Fibroblast of lung (primary cell): ENCODE measurements at places on chromosomes 2 and 18.

DNA sequence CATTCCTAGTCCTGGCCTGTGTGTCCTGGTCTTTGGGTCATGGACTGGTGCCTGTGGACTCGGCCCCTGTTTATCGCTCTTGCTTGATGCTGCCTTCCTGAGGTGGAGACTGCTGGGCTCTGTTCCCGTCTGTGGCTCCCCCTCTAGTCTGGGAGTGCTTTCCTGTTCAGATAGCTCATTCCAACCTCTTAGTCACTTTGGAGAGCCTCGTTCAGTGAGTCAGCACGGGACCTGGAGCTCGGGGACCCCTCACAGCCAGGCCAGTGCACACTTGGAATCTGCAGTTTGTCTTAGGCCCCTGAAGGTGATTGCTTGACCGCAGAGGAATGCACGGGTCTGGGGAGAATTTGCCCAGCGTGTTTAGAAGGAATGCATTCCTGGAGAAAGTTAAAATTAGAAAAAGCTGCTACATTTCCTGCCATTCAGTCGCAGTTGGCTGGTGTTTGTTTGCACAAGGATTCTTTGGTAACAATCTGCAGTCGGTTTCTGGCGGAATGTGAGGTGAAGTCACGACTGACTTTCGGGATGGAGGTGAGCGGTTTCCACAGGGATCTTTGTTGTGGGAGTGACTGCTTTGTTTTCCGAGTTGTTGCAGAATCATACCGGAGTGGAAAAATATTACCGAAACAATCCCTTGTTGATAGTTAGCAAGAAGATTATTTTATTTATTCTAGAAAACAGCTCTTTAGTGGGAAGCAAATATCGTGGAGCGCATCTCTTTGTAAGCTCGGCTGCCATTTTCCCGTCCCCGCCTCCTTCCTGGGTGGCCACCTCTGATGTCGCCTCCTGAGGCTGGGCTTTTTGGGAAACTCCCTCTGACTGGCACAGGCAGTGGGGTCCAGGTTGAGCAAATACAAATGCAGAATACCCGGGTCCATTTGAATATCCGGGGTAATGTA lies 29.6 kb downstream of the SH3BP4 start:
- peak; percentile 100 for DNase-seq

- DNase-seq, result no peak
Observed at GRCh38 chr2:231290321-231291015, 92.0 kb downstream of the ARMC9 start.

DNA sequence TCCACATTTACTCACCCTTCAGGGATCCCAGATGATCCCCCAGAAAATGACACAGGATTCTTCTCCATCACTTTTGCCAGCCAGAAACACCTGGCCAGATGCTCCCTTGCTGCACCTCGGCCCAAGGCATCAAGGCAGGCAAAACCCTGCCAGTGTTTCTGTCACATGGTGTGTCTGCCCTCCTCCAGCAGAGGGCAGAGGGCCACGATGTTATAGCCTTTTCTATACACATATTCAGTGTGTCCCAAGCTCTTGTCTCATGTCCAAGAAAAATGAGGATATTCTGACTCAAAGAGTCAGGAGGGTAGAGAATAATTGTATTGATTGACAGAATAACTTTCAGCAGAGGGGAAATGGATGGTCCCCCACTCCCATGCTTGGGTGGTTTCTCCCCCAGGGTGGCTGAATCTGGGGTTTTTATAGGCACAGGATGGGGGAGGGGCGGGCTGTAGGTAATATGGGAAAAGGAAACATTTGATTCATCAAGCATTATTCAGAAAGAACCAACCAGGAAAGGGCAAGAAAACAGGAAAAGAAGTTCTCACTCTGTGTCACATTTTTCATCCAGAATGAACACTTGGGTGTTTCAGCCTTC lies 933.9 kb downstream of the TRIB2 start:
- DNase-seq, result no peak

GRCh38 chr2:22673529-22673928 lies 711.5 kb upstream of the KLHL29 start:
- no peak for DNase-seq

GRCh38 chr2:166337932-166338331 lies 37.8 kb downstream of the SCN9A start:
- no peak for DNase-seq

DNA sequence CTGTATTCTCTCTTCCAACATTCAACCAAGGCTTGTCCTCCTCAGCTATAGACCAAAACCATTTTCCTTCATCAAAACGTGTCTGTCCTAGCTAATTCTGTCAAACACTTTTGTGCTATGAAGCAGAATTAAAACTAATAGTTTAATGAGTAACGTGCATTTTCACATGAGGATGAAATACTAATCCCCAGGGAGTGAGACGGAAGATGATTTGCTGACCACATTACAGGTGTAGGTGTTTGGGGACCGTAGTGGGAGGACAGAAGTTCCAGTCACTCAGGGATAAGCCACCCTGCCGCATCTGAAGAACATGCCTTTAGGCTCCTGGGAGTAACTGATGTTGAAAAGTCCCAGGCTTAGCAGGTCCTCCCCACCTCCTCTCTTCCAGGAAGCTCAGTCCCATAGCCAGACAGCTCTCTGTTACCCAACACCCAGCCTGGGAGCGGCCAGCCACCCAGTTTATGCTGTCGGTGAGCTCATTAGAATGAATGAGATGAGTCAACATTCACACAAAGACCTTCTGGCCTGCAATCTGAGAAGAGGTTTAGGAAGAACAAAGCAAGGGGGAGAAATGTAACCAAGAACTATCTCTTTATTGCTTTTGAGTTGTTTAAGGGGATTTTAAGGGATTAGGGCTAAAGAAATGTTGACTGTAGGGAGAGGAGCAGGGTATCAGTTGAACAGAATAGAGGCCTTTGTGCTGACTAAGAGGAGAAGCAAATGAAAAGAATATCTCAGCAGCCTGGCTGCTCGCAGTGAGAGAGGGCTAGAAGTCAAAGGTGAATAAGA lies 122.5 kb downstream of the FOXI3 start:
- no peak for DNase-seq

GRCh38 chr2:206096876-206097275 lies 10.9 kb upstream of the INO80D start:
- DNase-seq, result no peak

GRCh38 chr18:5892823-5893431 lies 2.4 kb downstream of the TMEM200C start:
- no peak for DNase-seq

DNA sequence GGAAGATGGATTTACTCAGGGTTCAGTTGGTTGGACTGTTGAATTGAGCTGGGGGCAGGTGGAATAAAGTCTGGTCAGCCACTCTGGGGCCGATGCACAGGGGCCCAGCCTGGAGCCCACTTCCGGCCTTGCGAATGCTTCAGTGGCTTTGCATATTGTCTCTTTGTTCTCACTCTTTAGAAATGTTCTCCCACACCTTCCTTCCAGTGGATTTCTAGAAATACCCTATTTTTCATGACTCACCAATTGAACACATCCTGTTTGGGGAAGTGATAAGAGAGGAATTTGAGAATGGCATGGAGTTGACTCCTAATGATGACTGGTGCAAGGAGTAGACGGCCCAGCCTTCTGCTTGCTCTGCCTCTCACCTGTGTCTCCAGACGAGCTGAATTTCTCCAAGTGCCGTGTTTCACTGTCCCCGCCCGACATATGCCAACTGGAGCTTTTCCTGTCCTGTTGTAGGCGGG lies 28.1 kb downstream of the ASAP2 start:
- peak; percentile 99 for DNase-seq

GRCh38 chr2:83113953-83114352 lies 1345.1 kb downstream of the SUCLG1 start:
- peak; percentile 11 for DNase-seq

GRCh38 chr2:20457661-20458630 lies 11.1 kb downstream of the RHOB start:
- no peak for DNase-seq

DNA sequence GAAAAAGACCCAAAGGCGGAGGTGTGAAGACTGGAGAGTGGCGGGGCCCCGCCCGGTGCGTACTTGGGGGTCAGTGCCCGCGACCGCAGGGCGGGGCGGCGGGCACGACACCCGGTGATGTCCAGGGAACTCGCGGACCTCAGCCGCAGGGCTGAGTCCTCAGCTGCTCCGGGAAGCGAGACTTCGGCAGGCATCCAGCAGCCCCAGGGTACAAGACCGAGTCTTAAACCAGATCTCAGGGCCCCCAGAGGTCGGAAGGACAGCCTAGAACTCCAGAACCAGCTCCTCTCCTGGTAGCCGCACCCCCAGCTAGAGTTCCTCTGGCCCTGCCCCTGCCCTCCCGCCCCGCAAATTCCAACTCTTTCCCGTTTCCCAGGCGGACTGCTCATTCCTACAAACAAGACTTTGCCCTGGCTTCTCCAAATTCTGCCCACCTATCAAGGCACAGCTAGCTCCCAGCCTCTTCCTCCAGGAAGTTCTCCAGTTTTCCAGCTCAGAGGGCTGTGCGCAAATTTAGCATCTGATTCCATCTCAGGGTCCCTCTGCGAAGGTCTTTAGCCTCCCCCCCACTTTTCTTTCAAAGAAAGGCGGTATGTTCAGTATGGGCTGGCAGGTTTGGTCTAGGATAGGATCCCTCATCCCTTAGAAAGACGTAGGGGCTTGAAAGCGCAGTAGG lies 26.0 kb upstream of the NOTO start:
- no peak for DNase-seq

- peak; percentile 70 for DNase-seq
Observed at GRCh38 chr2:196249171-196249570, 77.8 kb upstream of the STK17B start.

DNA sequence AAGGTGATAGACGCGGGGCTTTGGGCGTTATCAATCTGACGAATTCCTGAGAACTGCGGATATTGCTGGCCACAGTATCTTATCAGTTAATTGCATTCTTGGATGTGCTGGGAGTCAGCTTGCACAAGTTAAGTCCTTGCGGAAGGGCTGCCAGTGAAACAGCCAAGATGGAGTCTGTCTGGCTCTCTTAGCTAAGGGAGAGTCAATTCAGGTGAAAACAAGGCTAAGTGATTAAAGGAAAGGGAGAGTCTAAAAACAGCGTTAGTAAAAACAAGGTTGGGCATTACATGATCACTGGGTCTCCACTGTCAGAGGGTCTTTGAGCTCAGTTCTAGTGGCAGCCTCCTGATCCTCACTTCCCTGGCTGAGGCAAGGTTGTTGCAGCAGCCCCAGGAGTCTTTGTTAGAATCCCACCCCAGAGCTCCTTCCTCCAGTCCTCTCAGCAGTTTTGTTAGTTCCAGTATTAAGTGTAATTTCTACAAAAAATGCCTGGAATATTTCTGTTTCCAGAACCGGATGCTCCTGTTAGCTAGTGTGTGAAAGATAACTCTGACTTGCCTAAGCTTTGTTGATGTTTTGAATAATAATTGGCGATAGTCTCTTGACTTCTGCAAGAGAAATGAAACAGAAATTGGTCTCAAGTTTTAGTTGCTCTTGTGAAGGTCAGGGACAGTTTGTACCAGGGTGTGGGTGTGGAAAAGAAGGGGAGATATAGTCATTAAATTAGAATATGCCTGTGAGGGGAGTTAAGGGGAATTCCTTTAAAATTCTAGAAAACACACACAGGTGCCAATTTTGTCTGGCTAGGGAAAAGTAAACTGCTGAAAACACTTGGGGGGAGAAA lies 10.6 kb downstream of the CFLAR start:
- peak; percentile 36 for DNase-seq

- peak; percentile 77 for DNase-seq
Observed at GRCh38 chr18:44838971-44839666, 158.4 kb downstream of the SETBP1 start.

GRCh38 chr2:3146175-3146574 lies 231.4 kb downstream of the EIPR1 start:
- peak; percentile 8 for DNase-seq

GRCh38 chr18:26993568-26993967 lies 128.1 kb upstream of the AQP4 start:
- no peak for DNase-seq

- no peak for DNase-seq
Observed at GRCh38 chr2:227696990-227697679, 20.7 kb downstream of the SLC19A3 start.

DNA sequence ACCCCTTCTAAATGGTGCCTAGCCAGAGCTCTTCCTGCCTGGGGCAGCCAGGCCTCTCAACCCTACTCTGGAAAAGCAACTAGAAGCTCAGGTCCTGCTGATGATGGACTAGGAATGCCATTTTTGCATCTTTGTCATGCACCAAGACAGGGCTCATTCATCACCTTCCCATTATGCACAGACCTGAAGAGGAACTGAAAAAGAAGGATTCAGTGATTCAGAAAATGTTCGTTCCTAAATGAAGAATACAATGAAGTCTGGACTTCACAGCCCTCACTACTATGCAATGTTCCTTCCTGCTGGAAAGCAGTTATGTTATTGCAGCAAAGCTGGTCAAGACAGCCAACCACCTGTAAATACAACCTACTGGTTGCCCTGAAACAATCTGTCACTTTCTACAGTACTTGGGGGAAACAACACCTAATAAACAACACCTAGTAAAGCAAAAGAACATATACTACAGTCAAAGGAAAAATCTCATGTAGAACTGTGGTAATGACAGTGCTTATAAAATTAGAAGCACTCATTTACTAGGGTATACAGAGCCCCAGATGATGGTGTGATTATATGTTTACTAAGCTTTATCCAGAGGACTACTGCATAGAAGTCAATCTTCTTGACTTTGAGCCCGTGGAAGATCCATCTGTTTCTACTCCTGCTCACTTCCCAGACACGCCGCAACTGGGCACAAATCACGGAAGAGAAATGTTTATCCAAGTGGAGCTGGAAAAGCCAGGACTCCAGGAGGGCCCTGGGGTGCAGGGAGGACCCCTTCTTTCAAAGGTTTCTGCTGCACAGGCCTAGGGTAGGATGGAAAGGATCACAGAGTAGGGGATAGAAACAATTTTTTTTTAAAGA lies 103.1 kb upstream of the THOC1 start:
- DNase-seq, result no peak

DNA sequence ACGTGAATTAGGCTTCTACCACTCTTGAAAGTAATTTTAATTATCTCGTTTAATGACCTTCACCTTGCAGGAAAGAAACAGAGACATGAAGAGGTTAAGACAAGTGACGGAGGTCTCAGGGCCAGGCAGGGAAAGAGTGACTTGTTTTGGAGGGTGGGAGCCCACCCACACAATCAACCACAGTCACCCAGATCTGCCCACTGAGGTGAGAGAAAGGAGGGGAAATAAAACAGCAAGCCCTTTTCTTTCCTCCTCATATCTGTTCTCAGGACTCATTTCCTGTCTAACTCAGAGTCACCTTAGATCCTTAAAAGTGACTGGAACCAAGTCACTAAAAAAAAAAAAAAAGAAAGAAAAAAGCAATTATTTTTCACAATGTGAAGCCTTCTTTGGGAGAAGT lies 26.8 kb downstream of the ATP8B1 start:
- DNase-seq, result no peak

DNA sequence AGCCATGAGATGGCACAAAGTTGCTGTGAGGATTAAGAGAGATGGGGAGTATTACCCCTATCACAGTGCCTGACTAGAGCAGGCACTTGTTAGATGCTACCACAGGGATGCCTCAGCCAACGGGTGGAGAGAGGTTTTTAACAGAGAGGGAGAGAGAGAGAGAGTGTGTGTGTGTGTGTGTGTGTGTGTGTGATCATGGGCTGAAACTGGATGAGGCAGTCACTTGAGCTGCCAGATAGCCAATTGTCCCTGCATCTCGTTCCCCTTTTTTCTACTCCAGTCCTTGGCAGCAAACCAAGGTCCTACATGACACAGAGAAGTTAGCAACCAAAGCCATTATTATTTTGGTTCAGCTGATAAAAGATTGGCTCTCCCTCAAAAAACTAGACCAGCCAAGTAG lies 3.0 kb downstream of the CD8A start:
- no peak for DNase-seq
